Naive B cell (primary cell): ENCODE measurements at places on chromosomes 4 and X.
A peak's percentile ranks its signal among the peaks of the same experiment; 100 is the strongest.

GRCh38 chrX:111168314-111168713 lies 72.3 kb downstream of the PAK3 start:
- no peak for DNase-seq

- DNase-seq: no peak
Observed at GRCh38 chr4:146548443-146548842, 26.7 kb upstream of the SLC10A7 start.

DNA sequence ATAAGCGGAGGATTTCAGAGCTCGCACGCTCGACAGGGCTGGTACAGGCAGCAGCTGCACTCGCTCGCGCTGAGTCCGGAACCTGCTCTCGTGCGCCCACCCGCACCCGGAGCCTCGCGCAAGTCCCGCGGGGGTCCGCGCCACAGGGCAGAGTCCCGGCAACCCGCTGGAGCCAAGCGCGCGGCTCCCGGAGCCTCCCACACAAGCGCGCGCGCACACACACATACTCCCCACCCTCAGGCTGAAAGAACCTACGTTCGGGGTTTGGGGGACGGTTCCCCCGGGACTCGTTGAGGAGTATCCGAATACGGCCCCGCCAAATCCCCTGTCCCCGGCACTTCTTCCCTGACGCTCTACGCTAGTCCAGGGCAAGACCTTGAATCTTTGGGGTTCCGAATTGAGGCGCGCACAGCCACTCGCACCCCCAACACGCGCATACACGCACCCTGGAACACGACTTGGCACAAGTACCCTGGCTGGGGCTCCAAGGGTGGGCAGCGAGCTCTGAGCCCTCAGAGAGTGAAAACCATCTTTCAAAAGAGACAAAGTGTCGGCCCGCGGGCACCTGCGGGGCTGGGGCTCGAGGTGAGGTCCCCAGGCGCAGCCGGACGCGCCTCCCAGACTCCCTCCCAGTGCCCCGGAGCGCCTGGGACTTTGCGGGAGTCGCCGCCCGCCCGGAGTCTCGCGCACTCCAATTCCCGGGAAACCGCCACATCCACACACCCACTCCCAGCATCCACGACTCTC lies 952 bp downstream of the ANOS1 start:
- DNase-seq: no peak

- no peak for DNase-seq
Observed at GRCh38 chr4:151530230-151530629, 121.3 kb downstream of the FHIP1A start.

DNA sequence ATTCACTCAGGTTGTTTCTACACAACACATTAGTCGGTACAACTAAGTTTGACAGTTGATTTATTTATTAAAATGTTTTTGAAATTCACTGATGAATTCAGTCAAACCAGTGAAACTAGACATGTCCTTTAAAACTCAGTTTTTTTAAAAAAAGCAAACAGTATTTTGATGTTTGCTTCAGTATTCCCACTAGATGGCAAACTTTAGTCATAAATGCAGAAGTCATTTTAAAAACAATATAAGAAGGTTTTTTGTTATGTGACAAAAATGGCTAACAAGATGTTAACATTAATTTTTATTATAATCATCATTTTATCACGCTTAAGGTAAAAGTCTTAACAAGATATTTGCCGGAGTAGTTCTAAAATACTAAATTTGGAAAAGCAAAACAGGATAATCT lies 1337.8 kb upstream of the DIAPH2 start:
- DNase-seq: no peak

- peak; percentile 23 for DNase-seq
Observed at GRCh38 chrX:16826207-16826606, 39.9 kb downstream of the TXLNG start.
